AG20443 (cell line): ENCODE measurements at places on chromosomes 3 and 15.

DNA sequence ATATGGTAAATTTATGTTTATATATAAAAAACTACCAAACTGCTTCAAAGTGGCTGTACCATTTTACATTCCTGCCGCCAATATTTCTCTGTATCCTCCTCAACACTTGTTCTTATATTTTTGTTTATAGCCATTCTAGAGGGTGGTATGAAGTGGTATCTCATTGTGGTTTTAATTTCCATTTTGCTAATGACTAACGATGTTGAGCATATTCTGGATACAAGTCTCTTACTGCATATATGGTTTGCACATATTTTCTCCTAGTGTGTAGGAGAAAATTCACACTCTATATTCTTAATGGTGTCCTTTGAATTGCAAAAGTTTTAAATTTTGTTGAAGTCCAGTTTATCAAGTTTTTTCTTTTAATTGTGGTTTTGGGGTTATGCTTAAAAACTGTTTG is 15.1 kb downstream of the NMD3 start:
- DNase-seq, result no peak

GRCh38 chr3:186988806-186989205 is 58.5 kb downstream of the ST6GAL1 start:
- DNase-seq, result no peak

DNA sequence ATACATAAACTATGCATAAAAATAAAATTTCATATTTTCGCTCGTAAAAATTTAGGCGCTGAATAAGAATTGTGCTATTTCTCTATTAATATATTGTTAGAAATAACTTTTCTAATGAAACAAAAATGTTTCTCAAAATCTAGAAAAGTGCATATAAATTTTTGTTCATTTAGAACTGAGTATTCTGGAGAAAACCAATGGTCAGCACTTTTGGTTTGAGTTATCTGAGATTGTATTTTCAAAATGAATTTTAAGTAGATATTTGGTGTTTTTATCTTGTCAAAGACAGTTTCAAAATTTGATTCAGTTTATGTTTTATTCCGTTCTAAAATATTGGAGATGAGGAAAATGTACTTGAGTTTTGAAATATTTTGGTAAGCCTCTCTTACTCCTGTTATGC is 13.9 kb downstream of the MYNN start:
- DNase-seq, result no peak

DNA sequence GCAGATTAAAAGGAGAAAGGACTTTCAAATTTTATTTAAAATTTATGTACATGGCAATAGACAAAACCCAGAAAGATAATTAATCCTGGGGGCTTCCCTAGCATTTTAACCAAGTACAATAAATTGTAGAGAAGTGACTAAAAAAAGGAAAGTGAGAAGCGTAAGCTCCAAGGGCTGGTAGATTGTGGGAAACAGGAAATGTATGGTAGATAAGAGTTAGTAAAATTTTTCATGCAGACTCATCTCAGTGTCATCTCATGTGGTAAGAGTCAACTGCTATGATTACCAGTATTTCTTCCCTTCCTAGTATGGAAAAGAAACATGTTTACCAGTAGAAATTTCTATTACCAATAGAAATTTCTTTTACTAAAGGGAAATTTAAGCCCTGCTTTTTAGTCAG is 464.3 kb upstream of the AGTR1 start:
- DNase-seq, result peak; percentile 20

DNA sequence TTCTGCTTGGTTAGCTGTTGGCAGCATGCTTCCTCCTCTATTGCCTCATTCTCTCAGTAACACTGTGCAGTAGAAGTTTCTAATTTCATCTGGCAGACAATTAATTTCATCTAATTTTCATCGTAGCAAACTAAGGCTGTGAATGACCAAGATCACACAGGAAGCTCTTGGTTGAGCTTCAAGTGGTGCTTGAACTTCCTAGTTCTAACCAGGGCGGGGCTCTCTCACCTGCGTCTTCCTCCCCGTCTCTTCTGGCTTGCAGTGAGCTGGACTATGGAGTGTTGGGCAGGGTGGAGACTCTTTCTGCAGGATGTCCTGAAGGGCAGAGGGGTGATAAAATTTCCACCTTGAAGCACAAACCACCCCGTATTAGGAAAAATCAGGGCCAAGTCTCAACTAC is 2.0 kb upstream of the IL16 start:
- no peak for DNase-seq

- no peak for DNase-seq
Observed at GRCh38 chr3:194312186-194312742, 38.9 kb downstream of the CPN2 start.

GRCh38 chr3:19267040-19267439 is 118.7 kb downstream of the KCNH8 start:
- no peak for DNase-seq
